ENCODE measurements at places on chromosomes 16 and 17. TPM values are rescaled to one million over a fixed set of nuclear protein-coding genes. Genes with fewer than 3 reads are reported as not detected.

Gene GRAPL
- total RNA-seq: not detected

Gene CHRNE
- total RNA-seq: not detected

Gene PSMC5
- total RNA-seq: 52.7 TPM

Gene ZNF785
- 0.45 TPM for total RNA-seq

Gene WNT9B
- total RNA-seq: not detected

Gene TLCD2
- 0.98 TPM for total RNA-seq

Gene C1QL1
- 0.84 TPM for total RNA-seq

Gene CTF1
- total RNA-seq: 0.92 TPM

Gene KRTAP2-3
- not detected for total RNA-seq

Gene PNMT
- not detected for total RNA-seq

Gene CSH2
- total RNA-seq: not detected
